ENCODE measurements at places on chromosomes 7 and 10. TPM values are rescaled to one million over a fixed set of nuclear protein-coding genes. Genes with fewer than 3 reads are reported as not detected.

The AMZ1 gene
- total RNA-seq, result 0.33 TPM

The PTF1A gene
- total RNA-seq, result not detected

The LIPF gene
- not detected for total RNA-seq

The HSPA12A gene
- total RNA-seq, result 9.5 TPM

The GPR22 gene
- total RNA-seq, result not detected

The LIPJ gene
- 0.26 TPM for total RNA-seq

The FAM25A gene
- not detected for total RNA-seq

The COL17A1 gene
- under 0.01 TPM for total RNA-seq

The CUZD1 gene
- 0.50 TPM for total RNA-seq

The PRPS1L1 gene
- total RNA-seq, result not detected

The FAM180A gene
- 24.4 TPM for total RNA-seq

The TFR2 gene
- total RNA-seq, result not detected

The ASB10 gene
- total RNA-seq, result not detected

The VWA2 gene
- total RNA-seq, result under 0.01 TPM

The TBATA gene
- not detected for total RNA-seq

The WEE2 gene
- total RNA-seq, result not detected

The GRID1 gene
- total RNA-seq, result 0.33 TPM

The ZNF365 gene
- total RNA-seq, result 5.8 TPM

The MCM10 gene
- total RNA-seq, result 0.83 TPM

The CCDC3 gene
- total RNA-seq, result 0.26 TPM

The SP4 gene
- 4.9 TPM for total RNA-seq

The SPDYE11 gene
- not detected for total RNA-seq

The IL15RA gene
- total RNA-seq, result 13.7 TPM

Measured in fibroblast of lung (primary cell).